ENCODE measurements at places on chromosomes 12 and 14. TPM values are rescaled to one million over a fixed set of nuclear protein-coding genes. Genes with fewer than 3 reads are reported as not detected.
A peak's percentile ranks its signal among the peaks of the same experiment; 100 is the strongest.

DNA sequence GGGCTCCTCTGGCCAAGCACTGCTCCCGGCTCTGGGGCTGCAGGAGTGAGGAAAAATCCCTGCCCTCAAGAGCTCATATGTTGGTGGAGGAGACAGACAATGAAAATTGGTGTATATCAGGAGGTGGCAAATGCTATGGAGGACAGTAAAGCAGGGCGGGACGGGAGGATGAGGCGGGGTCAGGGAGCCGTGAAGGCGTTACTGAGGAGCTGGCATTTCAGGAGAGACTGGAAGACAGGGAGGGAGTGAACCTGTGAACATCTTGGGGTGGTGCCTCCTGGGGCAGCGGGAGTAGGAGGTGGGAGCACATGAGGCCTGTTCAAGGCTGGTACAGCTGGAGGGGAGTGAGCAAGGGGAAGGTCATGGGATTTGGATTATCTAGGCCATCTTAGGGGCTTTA lies 26.6 kb downstream of the TSPAN9 start:
- DNase-seq, result no peak

- DNase-seq, result no peak
Observed at GRCh38 chr14:43155258-43155657, 1351.8 kb downstream of the FSCB start.

DNA sequence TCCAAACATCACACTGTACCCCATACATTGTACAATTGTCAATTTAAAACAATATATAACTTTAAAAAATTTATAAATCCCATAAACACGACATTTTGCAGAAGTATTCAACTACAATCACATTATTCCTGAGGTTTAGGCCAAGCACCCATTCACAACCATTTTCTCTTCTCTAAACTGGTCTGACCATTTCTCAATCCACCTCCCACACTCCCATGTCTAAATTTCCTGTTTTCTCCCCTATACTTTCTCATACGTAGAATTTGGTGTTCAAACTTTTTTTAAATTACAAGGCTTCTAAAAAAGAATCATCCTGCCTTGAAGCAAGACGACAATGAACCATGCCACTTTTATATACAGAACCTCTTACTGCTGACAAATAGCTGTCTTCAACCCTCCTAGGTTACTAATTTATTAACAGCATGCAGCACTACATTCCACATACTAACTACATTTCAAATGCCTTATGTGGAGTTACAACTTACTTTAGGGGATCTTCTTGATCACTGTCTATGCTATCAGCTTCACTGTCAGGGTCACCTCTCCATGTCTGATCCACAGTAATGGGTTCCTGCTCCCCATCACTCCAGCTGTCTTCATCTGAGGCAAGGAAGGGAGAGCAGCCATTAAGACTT lies 3.4 kb downstream of the KANSL2 start:
- DNase-seq, result no peak

- no peak for DNase-seq
Observed at GRCh38 chr14:58749066-58749669, 111.4 kb downstream of the DACT1 start.

PROX2 gene
- not detected for total RNA-seq

- DNase-seq, result no peak
Observed at GRCh38 chr12:80802652-80803400, 86.1 kb downstream of the MYF5 start.

CCDC184 gene
- total RNA-seq, result 0.07 TPM

FITM1 gene
- not detected for total RNA-seq

DNA sequence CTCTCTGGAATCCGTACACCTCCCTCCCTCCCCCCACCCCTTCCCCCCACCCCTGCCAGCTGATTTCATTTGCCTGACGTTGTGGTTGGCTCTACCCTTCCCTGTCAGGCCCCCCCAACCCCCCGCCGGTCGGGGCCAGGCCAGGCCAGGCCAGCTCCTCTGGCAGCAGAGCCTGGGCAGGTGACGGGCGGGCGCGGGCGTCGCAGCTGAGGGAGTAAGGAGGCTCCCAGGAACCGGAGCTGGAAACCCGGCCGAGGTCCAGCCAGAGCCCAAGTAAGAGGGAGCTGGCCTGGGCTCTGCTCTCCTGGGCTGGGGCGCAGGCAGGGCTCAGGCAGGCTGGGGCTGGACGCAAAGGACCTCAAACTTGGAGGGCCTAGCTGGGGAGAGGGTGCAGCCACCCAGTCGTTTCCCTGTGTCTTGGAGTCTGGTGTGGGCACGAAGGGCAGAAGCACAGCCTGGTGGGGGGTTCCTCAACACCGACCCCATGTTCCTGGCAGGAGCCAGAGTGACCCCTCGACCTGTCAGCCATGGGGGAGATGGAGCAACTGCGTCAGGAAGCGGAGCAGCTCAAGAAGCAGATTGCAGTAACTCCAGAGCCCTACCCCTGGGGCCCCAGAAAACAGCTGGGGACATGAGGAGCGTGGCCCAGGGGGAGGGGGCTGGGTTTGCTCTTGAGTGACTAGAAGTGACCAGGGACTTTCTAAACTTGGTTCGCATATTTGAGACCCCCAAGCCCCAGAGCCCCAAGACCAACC lies at the start of gene GNB3:
TSS of gene GNB3 (plus strand) at position 165 of the 755 bp plus-strand sequence. CDS start at position 528, 363 bp downstream.
- DNase-seq, result no peak

DNA sequence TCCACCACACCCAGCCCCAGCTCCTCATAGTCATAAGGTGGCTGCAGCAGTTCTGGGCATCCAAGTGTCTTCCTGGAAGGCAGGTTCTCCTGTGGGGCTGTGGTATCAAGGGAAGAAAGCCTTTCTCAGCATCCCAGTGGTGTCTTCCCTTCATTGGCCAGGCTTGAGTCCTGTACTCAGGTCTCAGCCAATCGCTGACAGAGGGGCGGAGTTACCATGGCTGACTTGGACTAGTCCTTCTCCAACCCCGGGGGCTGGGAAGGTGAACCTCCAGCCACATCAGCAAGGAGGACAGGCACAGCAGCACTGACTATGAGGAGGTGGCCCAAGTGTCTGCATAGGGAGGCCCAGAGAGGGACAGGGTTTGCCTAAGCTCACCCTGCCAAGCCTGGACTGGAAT lies 64.0 kb upstream of the SLC24A4 start:
- DNase-seq, result no peak

OVCH1 gene
- total RNA-seq, result not detected

DNA sequence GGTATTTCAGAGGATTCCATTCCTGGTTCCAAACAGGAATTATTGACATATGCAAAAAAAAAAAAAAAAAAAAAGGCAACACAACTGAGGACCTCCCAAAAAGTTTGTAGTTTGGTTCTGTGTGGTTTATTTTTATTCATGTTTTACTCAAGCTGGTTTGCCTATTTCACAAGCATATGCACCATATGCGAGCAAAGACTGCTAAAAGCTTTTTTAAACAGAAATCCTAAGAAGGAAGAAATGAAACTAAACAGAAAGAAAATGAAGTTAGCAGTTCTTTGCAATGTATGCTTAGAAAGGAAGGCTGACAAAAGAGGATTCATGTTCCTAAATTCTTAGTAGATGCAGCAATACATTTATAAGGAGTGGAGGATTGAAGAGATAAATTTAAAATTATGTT lies 487.6 kb upstream of the FLRT2 start:
- DNase-seq, result no peak

GRCh38 chr14:29788093-29788492 lies 139.6 kb downstream of the PRKD1 start:
- DNase-seq, result no peak

DNA sequence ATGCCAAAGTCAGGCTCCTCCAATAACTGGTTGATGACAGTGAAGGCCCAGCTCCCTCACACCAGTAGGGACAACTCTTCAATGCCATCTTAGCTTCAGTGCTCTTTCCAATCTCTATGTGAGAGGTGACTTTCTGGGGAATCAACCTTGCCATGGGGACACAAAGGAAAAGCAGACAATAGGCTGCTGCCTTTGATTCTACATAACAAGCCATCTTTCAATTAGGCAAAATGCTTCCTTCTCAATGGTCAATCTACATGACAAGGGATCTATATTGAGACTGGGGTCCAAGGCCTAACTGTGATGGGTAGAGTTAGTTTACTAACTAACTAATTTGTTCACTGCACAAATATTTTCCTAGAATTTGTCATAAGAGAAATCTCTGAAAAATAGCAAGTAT lies 1417.5 kb upstream of the SEL1L start:
- no peak for DNase-seq

- DNase-seq, result peak; percentile 62
Observed at GRCh38 chr12:64608901-64609535, 1.3 kb upstream of the RASSF3 start.

- DNase-seq, result no peak
Observed at GRCh38 chr12:19223695-19224094, 94.2 kb downstream of the PLEKHA5 start.

COX8C gene
- not detected for total RNA-seq

DNA sequence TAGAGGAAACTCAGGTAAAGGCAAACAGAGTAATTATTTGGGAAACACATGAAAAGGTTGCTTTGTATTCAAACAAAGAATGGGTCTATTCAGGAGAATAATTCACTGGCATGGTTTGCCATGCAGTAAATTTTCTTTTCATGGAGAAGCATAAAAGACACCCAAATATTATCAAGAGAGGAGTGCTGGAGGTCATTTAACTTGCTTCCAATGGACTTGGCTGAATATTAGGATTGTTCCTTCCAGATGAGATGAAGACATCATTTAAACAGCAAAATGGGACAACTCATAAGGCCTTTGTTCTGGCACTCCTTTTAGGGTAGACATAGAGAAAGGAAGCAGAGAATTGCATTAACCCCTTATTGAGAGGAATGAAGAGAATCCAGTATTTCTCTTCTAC lies 38.7 kb downstream of the WIF1 start:
- DNase-seq, result no peak

DPPA3 gene
- total RNA-seq, result 3.0 TPM

DNA sequence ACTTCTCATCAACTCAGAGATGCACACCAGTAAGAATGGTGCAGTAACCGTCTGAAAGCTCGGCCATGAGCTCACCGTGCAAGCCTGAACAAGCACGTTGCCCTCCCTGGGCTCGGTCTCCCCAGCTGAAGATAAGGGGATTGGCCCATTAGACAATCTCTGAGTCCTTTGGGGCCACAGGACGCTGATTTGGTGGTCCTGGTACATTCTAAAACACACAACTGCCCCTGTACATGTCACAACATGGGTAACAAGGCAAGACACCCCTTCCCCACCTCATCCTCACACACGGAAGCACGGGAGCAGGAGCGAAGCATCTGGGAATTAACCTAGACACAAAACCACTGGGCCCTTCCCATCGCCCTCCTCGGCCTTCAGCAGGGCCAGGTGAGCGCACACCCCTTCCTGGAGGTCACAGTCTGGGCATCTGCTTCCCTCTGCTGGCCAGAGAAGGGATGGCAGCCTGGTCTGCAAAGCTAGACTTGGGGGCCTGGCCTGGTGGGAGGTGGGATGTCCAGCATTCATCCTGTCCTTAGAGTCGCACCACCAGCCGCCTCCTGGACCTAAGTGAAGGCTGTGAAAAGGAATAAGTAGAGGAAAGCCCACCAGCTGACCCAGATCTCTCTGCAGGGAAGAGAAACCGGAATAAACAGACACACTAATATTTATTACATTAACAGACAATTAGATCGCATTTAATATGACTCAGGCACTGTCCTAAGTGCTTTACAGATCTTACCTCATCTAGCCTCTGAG lies 18.9 kb upstream of the SMUG1 start:
- peak; percentile 93 for DNase-seq

KRT75 gene
- not detected for total RNA-seq

DNA sequence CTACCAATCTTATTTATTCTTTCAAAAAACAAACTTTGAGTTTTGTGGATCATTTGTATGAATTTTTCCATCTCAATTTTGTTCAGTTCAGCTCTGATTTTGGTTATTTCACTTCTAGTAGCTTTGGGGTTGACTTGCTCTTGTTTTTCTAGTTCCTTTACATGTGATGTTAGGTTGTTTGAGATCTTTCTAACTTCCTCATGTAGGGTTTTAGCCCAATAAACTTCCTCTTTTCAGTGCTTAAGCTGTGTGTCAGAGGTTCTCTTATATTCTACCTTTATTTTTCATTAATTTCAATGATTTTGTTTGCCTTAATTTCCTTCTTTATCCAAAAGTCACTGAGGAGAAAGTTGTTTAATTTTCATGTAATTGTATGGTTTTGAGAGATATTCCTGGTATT lies 860.4 kb upstream of the FBXO33 start:
- no peak for DNase-seq

STXBP6 gene
- total RNA-seq, result 1.2 TPM

- DNase-seq, result no peak
Observed at GRCh38 chr12:2168808-2169207, 116.0 kb downstream of the CACNA1C start.

RD3L gene
- not detected for total RNA-seq

GRCh38 chr14:42475289-42475688 lies 868.6 kb downstream of the LRFN5 start:
- DNase-seq, result peak; percentile 11

DNA sequence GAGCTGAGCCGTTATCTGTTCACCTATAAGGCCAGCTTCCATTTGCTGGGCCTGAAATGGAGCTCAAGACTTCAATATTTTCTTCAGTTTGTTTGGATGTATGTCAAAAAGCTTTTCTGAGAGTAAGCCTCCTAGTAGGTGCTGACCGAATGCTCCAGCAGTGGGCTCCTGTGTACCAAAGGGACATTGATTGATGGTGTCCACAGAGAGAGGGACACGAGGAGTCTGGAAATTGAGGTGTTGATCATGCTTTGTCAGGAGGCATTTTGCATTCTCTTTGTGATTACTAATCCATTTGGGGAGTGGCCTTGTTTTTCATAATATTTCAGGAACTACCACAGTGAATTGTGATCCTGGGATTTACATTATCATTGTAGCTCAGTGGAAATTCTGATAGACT lies 107.7 kb upstream of the SLC38A2 start:
- no peak for DNase-seq

- DNase-seq, result no peak
Observed at GRCh38 chr12:22044391-22044790, 1.6 kb upstream of the CMAS start.

KIF5A gene
- total RNA-seq, result 1.0 TPM

DNA sequence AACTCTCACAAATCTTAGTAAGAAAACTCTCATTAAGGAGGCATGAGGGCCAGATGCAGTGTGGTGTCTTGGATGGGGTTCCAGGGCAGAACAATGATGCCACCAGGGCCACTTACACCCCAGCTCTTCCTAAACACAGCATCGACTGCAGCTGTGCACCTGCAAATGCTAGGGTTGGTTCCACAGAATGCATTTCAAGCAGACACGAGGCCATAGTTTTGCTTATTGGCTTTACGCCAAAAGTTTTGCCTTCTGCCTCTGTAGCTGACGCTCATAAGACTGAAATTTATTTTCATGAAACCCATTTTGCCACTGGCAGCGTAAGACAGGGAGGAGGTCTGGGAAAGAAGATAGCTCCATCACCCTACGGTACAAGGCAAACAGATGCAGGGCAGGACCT lies 179.0 kb downstream of the RIMBP2 start:
- DNase-seq, result no peak

KLRD1 gene
- 0.04 TPM for total RNA-seq

RAD9B gene
- not detected for total RNA-seq

GRCh38 chr12:21823581-21823980 lies 49.1 kb upstream of the KCNJ8 start:
- DNase-seq, result no peak

PSME2 gene
- total RNA-seq, result 134 TPM

Measured in H7 (cell line).